ENCODE measurements at places on chromosomes 4 and X. TPM values are rescaled to one million over a fixed set of nuclear protein-coding genes. Genes with fewer than 3 reads are reported as not detected.

DNA sequence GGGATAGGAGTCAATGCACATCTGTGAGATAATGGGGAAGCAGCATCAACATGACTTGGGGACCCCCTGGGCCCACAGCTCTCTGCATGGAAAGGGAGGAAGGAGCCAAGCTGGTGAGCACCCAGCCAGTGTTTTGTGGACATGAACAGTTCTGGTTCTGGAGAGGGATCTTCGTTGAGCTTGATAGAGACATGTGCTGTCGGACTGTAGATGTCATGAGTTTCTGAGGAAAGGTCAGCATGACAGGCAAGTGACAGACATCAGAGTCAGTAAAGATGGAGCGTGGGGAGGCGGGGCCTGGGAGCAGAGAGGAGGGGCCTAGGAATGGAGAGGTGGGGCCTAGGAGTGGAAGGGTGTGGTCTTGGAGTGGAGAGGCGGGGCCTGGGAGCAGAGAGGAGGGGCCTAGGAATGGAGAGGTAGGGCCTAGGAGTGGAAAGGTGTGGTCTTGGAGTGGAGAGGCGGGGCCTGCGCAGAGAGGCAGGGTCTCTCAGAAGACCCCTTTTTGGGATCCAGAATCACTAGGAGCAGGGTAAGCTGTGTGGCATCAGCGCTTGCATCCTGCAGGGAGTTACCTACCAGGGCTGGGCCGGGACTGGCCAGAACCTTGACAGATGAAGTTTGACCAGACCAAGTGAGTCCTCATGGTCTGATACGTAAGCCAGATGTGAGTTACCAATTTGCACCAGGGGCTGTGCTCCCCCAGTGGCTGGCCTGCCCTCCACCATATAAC, 33.7 kb downstream of the PIGG start:
- DNase-seq = no peak
- no peaks in the 10 kb centered on the region for H3K27me3 ChIP-seq
- no peak overlapping the region for H3K4me3 ChIP-seq
- no peak overlapping the region for H3K27ac ChIP-seq
- H3K4me1 ChIP-seq = no peaks in the 10 kb centered on the region
- H3K36me3 ChIP-seq = peaks cover 70% of the 10 kb centered on the region

GRCh38 chr4:77226939-77227705, 70.1 kb downstream of the CCNG2 start:
- no peaks in the 10 kb centered on the region for H3K4me1 ChIP-seq
- no peaks in the 10 kb centered on the region for H3K36me3 ChIP-seq
- H3K4me3 ChIP-seq = no peak overlapping the region
- no peak for DNase-seq
- H3K27me3 ChIP-seq = no peaks in the 10 kb centered on the region

DNA sequence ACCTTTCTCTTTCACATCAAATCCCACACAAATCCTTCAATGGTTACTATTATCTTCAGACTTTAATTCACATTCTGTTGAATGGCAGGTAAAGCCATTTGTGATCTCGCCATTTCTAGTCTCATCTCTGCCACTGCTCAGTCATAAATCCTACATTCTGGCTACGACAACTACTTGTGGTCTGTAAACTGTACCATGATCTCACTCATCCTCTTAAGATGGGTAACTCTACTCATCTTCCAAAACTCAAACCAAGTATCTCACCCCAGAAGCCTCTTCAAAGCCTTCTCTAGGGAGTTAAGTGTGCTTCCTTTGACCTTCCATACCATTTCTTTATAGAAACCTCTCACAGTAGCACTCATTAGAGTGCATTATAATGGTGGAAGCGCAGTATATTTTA, 101.8 kb downstream of the NEK1 start:
- H3K4me3 ChIP-seq = no peak overlapping the region
- no peaks in the 10 kb centered on the region for H3K4me1 ChIP-seq
- no peak overlapping the region for H3K27ac ChIP-seq
- no peaks in the 10 kb centered on the region for H3K27me3 ChIP-seq
- no peak for DNase-seq
- peaks cover 3% of the 10 kb centered on the region for H3K36me3 ChIP-seq

GRCh38 chr4:10688022-10688421, 3.5 kb upstream of the CLNK start:
- no peak overlapping the region for H3K27ac ChIP-seq
- no peak for DNase-seq
- H3K36me3 ChIP-seq = no peaks in the 10 kb centered on the region
- H3K4me3 ChIP-seq = no peak overlapping the region
- no peaks in the 10 kb centered on the region for H3K27me3 ChIP-seq
- peaks cover 64% of the 10 kb centered on the region for H3K4me1 ChIP-seq

- DNase-seq = no peak
- H3K4me3 ChIP-seq = no peak overlapping the region
- H3K27me3 ChIP-seq = no peaks in the 10 kb centered on the region
Observed at GRCh38 chr4:158461336-158461735, 60.3 kb upstream of the RXFP1 start.

GRCh38 chr4:141395246-141395830, 174.6 kb downstream of the ZNF330 start:
- H3K36me3 ChIP-seq = no peaks in the 10 kb centered on the region
- DNase-seq = no peak
- H3K4me3 ChIP-seq = no peak overlapping the region
- H3K27ac ChIP-seq = no peak overlapping the region

DNA sequence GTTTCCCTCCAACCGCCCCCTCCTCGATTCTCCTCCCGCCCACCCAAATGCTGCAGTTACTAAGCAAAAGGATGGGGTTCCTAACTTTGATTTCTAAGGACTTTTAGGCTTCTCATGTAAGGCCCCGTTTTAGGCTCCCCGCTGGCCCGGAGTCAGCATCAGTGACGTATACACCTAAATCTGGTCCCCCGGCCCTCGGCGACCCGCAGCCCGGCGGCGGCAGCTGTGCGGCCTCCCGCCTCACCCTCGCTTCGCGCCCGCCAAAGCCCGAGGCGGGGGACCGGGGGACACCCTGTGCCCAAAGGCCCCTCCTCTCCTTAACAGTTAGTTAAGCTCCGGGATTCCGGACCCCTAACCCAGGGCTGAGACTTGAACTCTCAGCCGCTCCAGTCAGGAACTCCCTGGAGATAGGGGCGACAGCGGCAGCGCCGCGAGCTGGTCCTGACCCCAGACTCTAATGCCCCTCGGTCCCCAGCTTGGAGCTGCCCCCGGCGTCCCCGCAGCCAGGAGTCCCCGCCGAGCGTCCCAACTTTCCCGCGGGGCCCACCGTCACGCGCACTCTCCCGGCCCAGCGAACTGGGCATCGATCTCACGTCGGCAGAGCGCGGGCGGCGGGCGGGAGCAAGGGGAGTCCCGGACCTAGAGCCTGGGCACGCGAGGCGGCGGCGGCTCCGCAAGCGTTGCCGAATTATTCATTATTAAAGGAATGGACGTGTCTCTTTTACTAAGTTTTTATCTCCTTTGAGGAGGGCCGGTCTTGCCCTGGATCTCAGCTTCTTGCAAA, 1.5 kb upstream of the NR3C2 start:
- DNase-seq = peak; percentile 60
- H3K4me3 ChIP-seq = peak overlapping the region; percentile 94
- H3K27me3 ChIP-seq = peaks cover 12% of the 10 kb centered on the region

GRCh38 chr4:159497936-159498335, 395.1 kb downstream of the RAPGEF2 start:
- no peak overlapping the region for H3K27ac ChIP-seq
- no peaks in the 10 kb centered on the region for H3K27me3 ChIP-seq
- no peak for DNase-seq
- H3K4me3 ChIP-seq = no peak overlapping the region
- H3K4me1 ChIP-seq = no peaks in the 10 kb centered on the region

DNA sequence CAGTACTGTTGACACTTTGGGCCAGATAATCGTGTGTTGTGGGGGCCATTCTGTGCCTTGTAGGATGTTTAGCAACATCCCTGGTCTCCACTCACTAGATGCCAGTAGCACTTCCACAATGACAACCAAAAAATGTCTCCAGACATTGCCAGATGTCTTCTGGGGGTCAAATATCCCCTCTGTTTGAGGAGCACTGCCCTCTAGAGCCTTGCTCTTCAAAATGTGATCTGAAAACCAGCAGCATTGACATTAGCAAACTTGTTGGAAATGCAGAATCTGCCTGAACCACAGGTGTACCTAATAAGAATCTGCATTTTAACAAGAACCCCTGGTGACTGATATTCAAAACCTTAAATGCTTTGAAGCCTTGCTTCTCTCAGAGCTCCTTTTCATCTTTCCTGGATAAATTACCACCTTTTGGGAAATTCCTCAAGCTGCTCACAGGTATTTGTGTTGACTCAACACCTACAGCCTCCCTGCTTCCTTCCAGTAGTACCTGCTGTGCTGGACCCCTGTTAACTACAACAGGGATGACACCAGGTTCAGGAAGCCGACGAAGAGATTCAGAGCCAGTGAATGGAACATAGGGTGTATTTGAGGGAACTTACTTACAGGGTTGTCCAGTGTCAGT, 459.0 kb upstream of the NR3C2 start:
- no peak overlapping the region for H3K27ac ChIP-seq
- no peaks in the 10 kb centered on the region for H3K36me3 ChIP-seq
- H3K27me3 ChIP-seq = no peaks in the 10 kb centered on the region
- no peak for DNase-seq
- H3K4me3 ChIP-seq = no peak overlapping the region

GRCh38 chr4:184744236-184744635, 10.3 kb upstream of the CENPU start:
- H3K4me1 ChIP-seq = peaks cover 15% of the 10 kb centered on the region
- H3K4me3 ChIP-seq = no peak overlapping the region
- DNase-seq = no peak
- no peaks in the 10 kb centered on the region for H3K36me3 ChIP-seq
- H3K27me3 ChIP-seq = no peaks in the 10 kb centered on the region
- no peak overlapping the region for H3K27ac ChIP-seq

- no peaks in the 10 kb centered on the region for H3K36me3 ChIP-seq
- H3K4me3 ChIP-seq = no peak overlapping the region
- H3K27me3 ChIP-seq = no peaks in the 10 kb centered on the region
- H3K27ac ChIP-seq = no peak overlapping the region
Observed at GRCh38 chr4:21469438-21470300, 478.9 kb downstream of the KCNIP4 start.

GRCh38 chr4:177441061-177441802, 1.0 kb downstream of the AGA start:
- peak; percentile 47 for DNase-seq
- H3K4me1 ChIP-seq = peaks cover 16% of the 10 kb centered on the region
- peak overlapping the region; percentile 91 for H3K27ac ChIP-seq
- peak overlapping the region; percentile 62 for H3K4me3 ChIP-seq

- no peak overlapping the region for H3K27ac ChIP-seq
- DNase-seq = no peak
- no peak overlapping the region for H3K4me3 ChIP-seq
Observed at GRCh38 chr4:126470862-126471261, 1156.1 kb downstream of the FAT4 start.

- H3K36me3 ChIP-seq = no peaks in the 10 kb centered on the region
- no peak overlapping the region for H3K27ac ChIP-seq
- H3K4me3 ChIP-seq = no peak overlapping the region
- no peaks in the 10 kb centered on the region for H3K4me1 ChIP-seq
- no peak for DNase-seq
- no peaks in the 10 kb centered on the region for H3K27me3 ChIP-seq
Observed at GRCh38 chr4:92198711-92199110, 105.1 kb upstream of the GRID2 start.

DNA sequence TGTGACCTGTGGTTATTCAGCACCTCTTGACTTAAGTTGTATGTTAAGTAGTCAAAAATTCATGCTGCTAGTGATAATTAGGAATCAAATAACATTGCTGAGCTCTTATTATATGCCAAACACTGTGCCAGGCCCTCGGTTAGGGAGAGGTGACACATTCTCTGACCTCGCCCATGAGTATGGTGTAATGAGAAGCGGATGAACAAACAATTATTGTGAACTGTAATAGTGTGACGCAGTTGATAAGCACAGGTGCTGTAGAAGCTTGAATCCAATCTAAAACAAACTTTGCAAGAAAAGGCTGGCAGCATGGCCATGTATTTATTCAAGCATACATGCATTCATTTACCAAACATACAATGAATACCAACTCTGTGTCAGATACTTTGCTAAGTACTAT, 303.5 kb upstream of the HS3ST1 start:
- H3K4me1 ChIP-seq = no peaks in the 10 kb centered on the region
- no peaks in the 10 kb centered on the region for H3K36me3 ChIP-seq
- H3K27me3 ChIP-seq = no peaks in the 10 kb centered on the region
- H3K27ac ChIP-seq = no peak overlapping the region
- no peak overlapping the region for H3K4me3 ChIP-seq
- DNase-seq = no peak

- H3K27ac ChIP-seq = no peak overlapping the region
- no peaks in the 10 kb centered on the region for H3K36me3 ChIP-seq
- DNase-seq = no peak
- H3K4me3 ChIP-seq = no peak overlapping the region
- H3K4me1 ChIP-seq = peaks cover 14% of the 10 kb centered on the region
- H3K27me3 ChIP-seq = no peaks in the 10 kb centered on the region
Observed at GRCh38 chrX:57586360-57586759, 5.5 kb upstream of the ZXDB start.

DNA sequence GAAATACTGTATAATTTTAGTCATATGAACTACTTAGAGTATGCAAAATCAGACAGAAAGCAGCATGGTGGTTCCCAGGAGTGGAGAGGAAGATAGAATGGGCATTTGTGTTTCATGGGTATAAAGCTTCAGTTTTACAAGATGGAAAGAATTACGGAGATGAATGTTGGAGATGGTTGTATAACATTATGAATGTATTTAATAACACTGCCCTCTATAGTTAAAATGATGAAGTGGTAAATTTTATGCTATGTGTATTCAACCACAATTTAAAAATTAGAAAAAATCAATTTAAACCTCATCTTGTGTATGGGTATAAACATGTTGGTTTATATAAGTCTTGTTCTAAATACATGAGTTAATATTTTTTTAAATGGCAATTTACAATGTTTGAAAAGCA, 521.1 kb downstream of the FSTL5 start:
- no peak overlapping the region for H3K27ac ChIP-seq
- DNase-seq = no peak
- no peaks in the 10 kb centered on the region for H3K36me3 ChIP-seq
- H3K4me3 ChIP-seq = no peak overlapping the region

Gene ARMCX6
- total RNA-seq = 51.6 TPM

Gene CAPN6
- total RNA-seq = not detected

Gene IKBKG
- total RNA-seq = 72.0 TPM

Gene PLP1
- not detected for total RNA-seq

Gene FGFR3
- not detected for total RNA-seq

Gene CLCN3
- total RNA-seq = 32.7 TPM

Gene CCDC160
- total RNA-seq = not detected

Gene FMR1NB
- total RNA-seq = not detected

Gene MAGEA6
- not detected for total RNA-seq

Data from B cell (primary cell).